ENCODE measurements at places on chromosomes 12 and 14. TPM values are rescaled to one million over a fixed set of nuclear protein-coding genes. Genes with fewer than 3 reads are reported as not detected.

- no peak overlapping the region for H3K27ac ChIP-seq
- peak overlapping the region; percentile 81 for H3K4me3 ChIP-seq
- H3K27me3 ChIP-seq: peaks cover 11% of the 10 kb centered on the region
- H3K36me3 ChIP-seq: no peaks in the 10 kb centered on the region
- H3K4me1 ChIP-seq: no peaks in the 10 kb centered on the region
These were observed 1.3 kb upstream of the ANKRD9 start for GRCh38 chr14:102510616-102511520.

- H3K36me3 ChIP-seq: no peaks in the 10 kb centered on the region
- no peak overlapping the region for H3K4me3 ChIP-seq
- no peak overlapping the region for H3K27ac ChIP-seq
- no peak for DNase-seq
These were observed 851.8 kb downstream of the TMTC2 start for GRCh38 chr12:83538361-83538965.

The TPPP2 gene
- total RNA-seq: not detected

GRCh38 chr14:89586258-89587135, 169.5 kb upstream of the FOXN3 start:
- peaks cover 8% of the 10 kb centered on the region for H3K36me3 ChIP-seq
- DNase-seq: no peak
- H3K27me3 ChIP-seq: no peaks in the 10 kb centered on the region
- no peak overlapping the region for H3K27ac ChIP-seq
- peaks cover 30% of the 10 kb centered on the region for H3K4me1 ChIP-seq
- H3K4me3 ChIP-seq: no peak overlapping the region

The GLT8D2 gene
- total RNA-seq: 8.5 TPM

GRCh38 chr12:20547816-20548575, 147.1 kb upstream of the SLCO1C1 start:
- no peak overlapping the region for H3K4me3 ChIP-seq
- H3K4me1 ChIP-seq: no peaks in the 10 kb centered on the region
- H3K27me3 ChIP-seq: no peaks in the 10 kb centered on the region
- H3K27ac ChIP-seq: no peak overlapping the region

DNA sequence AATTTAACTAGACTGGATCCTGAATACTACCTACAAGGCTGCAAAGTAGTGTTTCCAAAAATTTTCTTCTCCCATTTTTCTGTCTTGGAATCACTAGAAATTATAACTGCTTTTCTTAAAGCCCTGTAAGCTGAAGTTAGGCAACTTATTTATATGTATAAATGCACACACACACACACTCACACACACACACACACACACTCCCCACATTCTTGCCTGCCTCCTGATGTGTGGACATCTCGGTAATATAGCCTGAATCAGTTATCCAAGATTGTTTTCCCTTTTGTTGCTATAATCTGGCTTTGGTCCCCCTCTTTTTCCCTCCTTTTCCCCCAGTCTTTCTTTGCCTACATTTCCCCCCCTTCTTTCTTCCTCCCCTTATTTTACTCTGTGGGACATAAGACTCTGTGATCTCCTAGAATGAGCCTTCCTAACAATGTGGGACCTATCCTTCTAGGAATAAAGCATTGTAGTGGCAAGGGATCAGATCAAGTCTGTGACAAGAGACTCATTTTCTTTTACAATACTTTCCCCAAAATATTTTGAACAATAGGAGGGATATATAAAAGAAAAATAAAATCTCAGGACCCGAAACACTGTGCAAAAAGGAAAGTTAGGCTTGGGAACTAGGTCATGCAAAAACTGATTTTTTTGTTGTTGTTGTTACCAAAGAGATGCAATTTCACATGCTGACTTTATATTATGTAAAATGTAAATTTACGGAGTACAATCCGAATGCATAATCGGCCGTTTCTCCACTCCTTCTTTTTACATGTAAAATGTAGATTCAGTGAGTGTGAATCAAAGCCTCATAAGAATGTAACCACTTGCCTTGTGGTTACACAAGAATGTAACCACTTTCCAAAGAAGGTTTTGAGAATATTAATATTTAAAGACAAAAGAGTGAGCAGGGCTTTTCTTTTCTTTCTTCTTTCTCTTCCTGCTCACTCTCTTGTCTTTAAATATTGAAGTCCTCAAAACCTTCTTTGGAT, 26.3 kb upstream of the CD69 start:
- H3K27ac ChIP-seq: peak overlapping the region; percentile 94
- peaks cover 52% of the 10 kb centered on the region for H3K4me1 ChIP-seq
- peak overlapping the region; percentile 11 for H3K4me3 ChIP-seq
- DNase-seq: no peak
- no peaks in the 10 kb centered on the region for H3K27me3 ChIP-seq

The TMTC1 gene
- total RNA-seq: 24.3 TPM

- peak overlapping the region; percentile 57 for H3K4me3 ChIP-seq
- H3K27me3 ChIP-seq: peaks cover 36% of the 10 kb centered on the region
- no peak overlapping the region for H3K27ac ChIP-seq
- peak; percentile 21 for DNase-seq
- H3K4me1 ChIP-seq: peaks cover 18% of the 10 kb centered on the region
These were observed 908 bp upstream of the CDKL1 start for GRCh38 chr14:50397390-50398188.

- H3K27me3 ChIP-seq: no peaks in the 10 kb centered on the region
- no peaks in the 10 kb centered on the region for H3K36me3 ChIP-seq
- H3K27ac ChIP-seq: no peak overlapping the region
- DNase-seq: no peak
These were observed 111.3 kb downstream of the AEBP2 start for GRCh38 chr12:19550626-19551025.

The OVCH1 gene
- total RNA-seq: not detected

The CLEC2A gene
- not detected for total RNA-seq

GRCh38 chr12:45184147-45184963, 31.5 kb upstream of the ANO6 start:
- H3K27ac ChIP-seq: no peak overlapping the region
- no peak for DNase-seq
- no peaks in the 10 kb centered on the region for H3K4me1 ChIP-seq
- no peaks in the 10 kb centered on the region for H3K27me3 ChIP-seq
- no peaks in the 10 kb centered on the region for H3K36me3 ChIP-seq

Data from GM23338 (cell line).